Testis (tissue), 5 donors: ENCODE measurements at places on chromosomes 12 and 14. TPM values are rescaled to one million over a fixed set of nuclear protein-coding genes. Genes with fewer than 3 reads are reported as not detected.

DNA sequence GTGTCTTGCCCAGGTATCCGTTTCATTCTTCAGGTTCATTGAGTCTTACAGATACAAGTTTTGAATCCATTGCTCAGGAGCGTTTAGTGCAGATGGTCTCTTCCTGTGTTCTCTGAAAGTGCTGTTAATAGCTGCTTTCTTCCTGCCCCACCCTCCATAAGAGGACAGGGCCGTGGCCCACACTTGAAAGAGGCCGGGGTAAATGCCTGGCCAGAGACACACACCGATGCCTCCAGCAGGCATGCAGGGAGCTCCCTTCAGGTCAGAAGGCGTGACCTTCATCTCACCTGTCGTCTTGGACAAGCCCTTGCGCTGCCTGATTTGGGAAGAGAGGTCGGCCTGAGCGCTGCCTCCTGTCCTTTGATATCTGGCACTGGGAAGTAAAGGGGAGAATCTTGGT, 11.6 kb downstream of the PRKAB1 start:
- H3K4me3 ChIP-seq: no peak overlapping the region
- peaks cover 4% of the 10 kb centered on the region for H3K4me1 ChIP-seq
- H3K27me3 ChIP-seq: no peaks in the 10 kb centered on the region
- DNase-seq: no peak

GRCh38 chr12:114902665-114903064, 218.7 kb upstream of the TBX3 start:
- H3K27ac ChIP-seq: no peak overlapping the region
- no peak for DNase-seq
- H3K4me1 ChIP-seq: no peaks in the 10 kb centered on the region
- H3K36me3 ChIP-seq: no peaks in the 10 kb centered on the region

GRCh38 chr12:76586764-76587395, 27.3 kb upstream of the OSBPL8 start:
- no peaks in the 10 kb centered on the region for H3K4me1 ChIP-seq
- H3K4me3 ChIP-seq: no peak overlapping the region
- no peaks in the 10 kb centered on the region for H3K36me3 ChIP-seq

DNA sequence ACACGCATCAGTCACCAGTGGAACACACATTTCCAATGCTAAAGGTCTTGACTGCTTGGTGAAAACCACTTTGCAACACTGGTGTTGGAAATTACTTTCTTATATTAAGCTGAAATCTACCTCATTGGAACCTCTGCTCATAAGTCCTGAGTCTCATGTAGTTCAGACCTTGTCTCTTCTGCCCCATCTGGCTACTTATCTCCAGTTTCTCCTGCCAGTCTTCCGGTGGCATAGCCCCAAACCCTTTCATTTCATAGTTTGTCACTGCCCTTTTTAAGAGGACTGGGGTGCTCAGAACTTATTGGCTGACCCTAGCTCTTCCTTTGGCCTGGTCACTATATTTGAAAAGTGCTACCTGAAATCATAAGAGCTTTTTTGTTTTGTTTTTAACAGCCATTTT, 43.7 kb downstream of the HELB start:
- H3K27ac ChIP-seq: no peak overlapping the region
- no peaks in the 10 kb centered on the region for H3K36me3 ChIP-seq
- no peaks in the 10 kb centered on the region for H3K27me3 ChIP-seq
- no peak overlapping the region for H3K4me3 ChIP-seq
- DNase-seq: no peak

DNA sequence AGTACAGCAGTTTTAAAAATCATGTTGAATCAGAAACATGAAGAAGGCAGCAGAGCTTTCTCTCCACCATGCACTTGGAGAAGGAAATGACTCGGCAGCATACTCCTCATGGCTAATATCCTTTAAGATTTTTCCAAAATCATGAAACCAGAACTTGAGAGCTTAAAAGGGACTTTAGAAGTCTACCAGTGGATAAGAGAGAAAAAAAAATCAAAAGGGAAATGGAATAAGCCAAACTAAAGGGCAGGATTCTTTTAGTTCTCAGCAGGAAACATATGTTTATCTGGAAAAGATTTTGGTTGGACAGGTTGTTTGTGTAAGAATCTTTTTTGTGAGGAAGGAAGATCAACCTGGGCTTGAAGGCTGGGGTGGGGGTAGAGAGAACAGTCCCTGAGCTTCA, 111.8 kb downstream of the PRKCH start:
- peaks cover 10% of the 10 kb centered on the region for H3K4me1 ChIP-seq
- no peak for DNase-seq
- H3K36me3 ChIP-seq: no peaks in the 10 kb centered on the region
- no peak overlapping the region for H3K4me3 ChIP-seq
- H3K27me3 ChIP-seq: no peaks in the 10 kb centered on the region

DNA sequence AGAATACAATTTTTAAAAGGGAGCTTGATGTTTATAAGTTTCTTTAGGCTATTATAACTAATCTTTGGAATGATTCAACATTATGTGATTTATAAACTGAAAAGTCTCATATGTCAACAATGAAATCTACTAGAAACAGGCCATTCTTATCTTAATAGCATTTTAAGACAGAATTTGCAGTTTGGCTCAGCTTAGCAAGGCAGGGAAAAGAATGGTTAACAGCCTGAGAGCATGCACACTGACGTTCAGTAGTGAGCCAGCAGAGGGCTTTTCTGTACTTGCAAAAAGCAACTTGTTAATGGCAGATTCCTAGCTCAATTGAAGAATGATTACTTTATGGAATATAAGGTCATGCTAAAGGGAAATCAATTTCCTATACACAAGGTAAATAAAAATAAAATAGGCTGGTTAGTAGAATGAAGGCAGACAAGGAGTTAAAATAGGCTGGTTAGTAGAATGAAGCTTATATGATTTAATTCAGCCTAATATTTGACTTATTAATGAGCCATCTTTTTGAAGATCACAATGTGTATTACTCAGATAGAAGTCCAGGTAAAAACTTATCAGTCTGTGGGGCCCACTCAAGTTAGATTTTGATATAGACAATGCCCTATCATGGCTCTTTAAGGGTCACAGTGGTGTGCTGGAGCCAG, 95.9 kb downstream of the OTOGL start:
- peak; percentile 50 for DNase-seq
- H3K27ac ChIP-seq: no peak overlapping the region
- no peaks in the 10 kb centered on the region for H3K27me3 ChIP-seq
- no peaks in the 10 kb centered on the region for H3K36me3 ChIP-seq
- no peaks in the 10 kb centered on the region for H3K4me1 ChIP-seq
- no peak overlapping the region for H3K4me3 ChIP-seq

DNA sequence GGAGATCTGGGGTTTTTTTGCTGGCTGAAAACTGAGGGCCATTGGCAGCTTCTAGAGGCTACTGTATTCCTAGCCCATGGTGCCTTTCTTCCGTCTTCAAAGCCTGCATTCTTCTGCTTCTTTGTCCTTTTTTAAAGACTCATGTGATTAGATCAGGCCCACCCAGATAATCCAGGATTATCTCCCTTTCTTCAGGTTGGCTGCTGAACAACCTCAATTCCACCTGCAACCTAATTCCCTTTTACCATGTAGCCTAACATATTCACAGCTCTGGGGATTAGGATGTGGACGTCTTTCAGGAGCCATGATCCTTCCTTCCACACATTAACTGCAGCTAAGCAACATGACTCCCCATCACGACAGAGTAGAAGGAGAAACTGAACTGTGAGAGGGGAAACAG, 985.5 kb downstream of the DIO2 start:
- DNase-seq: no peak
- H3K4me3 ChIP-seq: no peak overlapping the region
- no peak overlapping the region for H3K27ac ChIP-seq
- no peaks in the 10 kb centered on the region for H3K27me3 ChIP-seq

GRCh38 chr14:54823757-54824549, 78.7 kb downstream of the GCH1 start:
- no peaks in the 10 kb centered on the region for H3K4me1 ChIP-seq
- no peak overlapping the region for H3K27ac ChIP-seq
- H3K4me3 ChIP-seq: no peak overlapping the region
- DNase-seq: no peak
- no peaks in the 10 kb centered on the region for H3K27me3 ChIP-seq
- no peaks in the 10 kb centered on the region for H3K36me3 ChIP-seq

- H3K4me3 ChIP-seq: no peak overlapping the region
- H3K27ac ChIP-seq: no peak overlapping the region
- no peaks in the 10 kb centered on the region for H3K4me1 ChIP-seq
- H3K36me3 ChIP-seq: no peaks in the 10 kb centered on the region
These were observed 29.6 kb downstream of the BRI3BP start for GRCh38 chr12:125023065-125023464.

DNA sequence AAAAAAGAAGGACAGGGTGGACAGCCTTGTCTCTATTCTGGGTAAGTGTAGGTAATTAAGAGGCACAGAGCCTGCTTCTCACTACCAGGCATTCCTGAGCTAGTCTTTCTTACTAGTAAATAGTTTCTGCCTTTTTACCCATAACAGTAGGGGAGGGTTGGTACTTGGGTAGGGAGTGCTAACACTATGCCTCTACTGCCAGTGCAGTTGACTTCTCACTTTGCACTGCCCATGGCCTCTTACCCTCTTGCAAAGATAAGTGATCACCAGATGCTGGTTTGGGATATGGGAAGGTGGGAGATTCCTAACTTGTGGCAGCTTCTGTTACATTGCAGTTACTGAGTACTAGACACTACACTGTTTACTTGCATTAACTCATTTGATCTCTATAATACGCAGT, 11.6 kb downstream of the AHSA1 start:
- DNase-seq: no peak
- no peaks in the 10 kb centered on the region for H3K36me3 ChIP-seq
- H3K27ac ChIP-seq: no peak overlapping the region
- H3K27me3 ChIP-seq: no peaks in the 10 kb centered on the region
- no peak overlapping the region for H3K4me3 ChIP-seq

DNA sequence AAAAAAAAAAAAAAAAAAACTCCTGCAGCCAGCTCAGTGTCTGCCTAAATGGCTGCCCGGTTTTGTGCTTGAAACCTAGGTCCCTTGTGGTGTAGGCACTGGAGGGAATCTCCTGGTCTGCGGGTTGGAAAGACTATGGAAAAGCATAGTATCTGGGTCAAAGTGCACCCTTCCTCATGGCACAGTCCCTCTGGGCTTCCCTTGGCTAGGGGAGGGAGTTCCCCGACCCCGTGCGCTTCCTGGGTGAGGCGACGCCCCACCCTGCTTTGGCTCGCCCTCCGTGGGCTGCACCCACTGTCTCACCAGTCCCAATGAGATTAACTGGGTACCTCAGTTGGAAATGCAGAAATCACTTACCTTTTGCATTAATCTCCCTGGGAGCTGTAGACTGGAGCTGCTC, 14.3 kb downstream of the PTCSC3 start:
- H3K36me3 ChIP-seq: no peaks in the 10 kb centered on the region
- no peak for DNase-seq
- H3K27ac ChIP-seq: no peak overlapping the region
- H3K4me1 ChIP-seq: no peaks in the 10 kb centered on the region

GRCh38 chr12:30763053-30763452, 8.3 kb upstream of the CAPRIN2 start:
- no peak overlapping the region for H3K27ac ChIP-seq
- H3K27me3 ChIP-seq: no peaks in the 10 kb centered on the region
- no peaks in the 10 kb centered on the region for H3K4me1 ChIP-seq

DNA sequence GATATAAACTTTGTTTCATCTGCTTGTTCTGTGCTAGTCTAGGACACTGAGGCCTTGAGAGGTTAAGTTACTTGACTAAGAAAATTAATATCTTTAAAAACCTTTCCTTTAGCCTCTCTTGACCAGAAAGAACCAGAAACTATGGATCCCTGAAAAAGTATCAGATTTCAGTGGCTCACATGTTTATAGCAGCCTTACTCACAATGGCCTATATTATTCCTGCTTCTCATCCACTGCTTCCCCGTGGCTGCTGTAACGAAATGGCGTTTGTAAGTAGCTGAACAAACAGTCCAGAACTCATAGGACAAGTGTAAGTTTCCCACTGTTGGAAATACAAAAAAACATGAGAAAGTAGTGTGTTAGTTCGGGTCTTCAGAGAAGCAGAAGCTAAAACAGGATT, 3.2 kb upstream of the PYGL start:
- peaks cover 12% of the 10 kb centered on the region for H3K4me1 ChIP-seq
- H3K27me3 ChIP-seq: no peaks in the 10 kb centered on the region
- peak overlapping the region; percentile 51 for H3K27ac ChIP-seq
- H3K36me3 ChIP-seq: no peaks in the 10 kb centered on the region

GRCh38 chr12:25323581-25323982, 72.9 kb upstream of the KRAS start:
- peaks cover 22% of the 10 kb centered on the region for H3K4me1 ChIP-seq
- DNase-seq: peak; percentile 45
- H3K36me3 ChIP-seq: no peaks in the 10 kb centered on the region
- no peak overlapping the region for H3K4me3 ChIP-seq

DNA sequence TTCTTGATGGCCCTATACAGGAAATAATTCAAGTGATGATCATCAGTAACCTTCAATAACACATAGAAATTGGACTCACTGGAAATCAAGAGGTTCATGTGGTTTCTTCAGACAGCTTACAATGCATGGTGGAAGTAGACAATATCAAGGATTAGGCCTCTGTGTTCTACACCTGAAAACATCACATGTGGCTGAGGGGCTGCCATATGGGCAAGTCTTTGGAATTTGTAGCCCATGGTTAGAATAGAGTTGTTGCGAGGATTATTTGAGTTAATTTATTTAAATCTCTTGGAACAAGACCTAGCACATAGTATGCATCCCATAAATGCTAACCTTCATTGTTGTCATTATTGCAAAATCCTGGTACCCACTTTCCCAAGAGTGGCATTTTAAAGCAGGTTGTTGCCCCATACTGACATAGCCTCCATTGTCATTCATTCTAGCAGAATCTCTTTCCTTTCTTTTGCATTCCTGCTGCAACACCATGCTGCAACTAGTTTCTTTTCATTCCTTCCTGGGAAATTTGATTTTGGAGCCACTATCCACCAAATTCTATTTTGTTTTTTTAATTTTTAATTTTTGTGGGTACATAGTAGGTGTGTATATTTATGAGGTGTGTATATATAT, 352.7 kb upstream of the NAV3 start:
- no peak for DNase-seq
- no peak overlapping the region for H3K4me3 ChIP-seq
- no peaks in the 10 kb centered on the region for H3K27me3 ChIP-seq
- no peaks in the 10 kb centered on the region for H3K4me1 ChIP-seq

- no peaks in the 10 kb centered on the region for H3K36me3 ChIP-seq
- H3K4me3 ChIP-seq: no peak overlapping the region
- no peak for DNase-seq
These were observed 12.2 kb upstream of the NID2 start for GRCh38 chr14:52080808-52081755.

- no peaks in the 10 kb centered on the region for H3K4me1 ChIP-seq
- H3K36me3 ChIP-seq: no peaks in the 10 kb centered on the region
- no peaks in the 10 kb centered on the region for H3K27me3 ChIP-seq
- no peak overlapping the region for H3K27ac ChIP-seq
- DNase-seq: no peak
These were observed 72.0 kb upstream of the RESF1 start for GRCh38 chr12:31887109-31887811.

GRCh38 chr12:131828671-131829355, 620 bp downstream of the MMP17 start:
- H3K27me3 ChIP-seq: no peaks in the 10 kb centered on the region
- no peak for DNase-seq
- no peaks in the 10 kb centered on the region for H3K36me3 ChIP-seq
- peak overlapping the region; percentile 51 for H3K4me3 ChIP-seq
- no peak overlapping the region for H3K27ac ChIP-seq

GRCh38 chr12:13948621-13949020, 32.8 kb downstream of the GRIN2B start:
- H3K27ac ChIP-seq: no peak overlapping the region
- DNase-seq: no peak
- H3K36me3 ChIP-seq: no peaks in the 10 kb centered on the region
- H3K4me3 ChIP-seq: no peak overlapping the region
- no peaks in the 10 kb centered on the region for H3K27me3 ChIP-seq

The LLPH gene
- total RNA-seq: 12.9 TPM

The RNFT2 gene
- total RNA-seq: 6.8 TPM

The TMEM229B gene
- 77.4 TPM for total RNA-seq
